ENCODE measurements at places on chromosomes 2 and 18. TPM values are rescaled to one million over a fixed set of nuclear protein-coding genes. Genes with fewer than 3 reads are reported as not detected.

Gene CYTIP
- total RNA-seq, result 5.9 TPM

Gene CLEC4F
- not detected for total RNA-seq

Gene RAB6D
- total RNA-seq, result 3.3 TPM

Gene DSG4
- total RNA-seq, result not detected

Gene FSHR
- not detected for total RNA-seq

Gene IL36B
- total RNA-seq, result not detected

Gene SFT2D3
- 9.8 TPM for total RNA-seq

Gene UGT1A4
- not detected for total RNA-seq

Gene CACNB4
- 22.3 TPM for total RNA-seq

Gene GALNT14
- total RNA-seq, result 4.6 TPM
